Cardiac septum (tissue), 1 donor: ENCODE measurements at places on chromosomes 11 and 22.

DNA sequence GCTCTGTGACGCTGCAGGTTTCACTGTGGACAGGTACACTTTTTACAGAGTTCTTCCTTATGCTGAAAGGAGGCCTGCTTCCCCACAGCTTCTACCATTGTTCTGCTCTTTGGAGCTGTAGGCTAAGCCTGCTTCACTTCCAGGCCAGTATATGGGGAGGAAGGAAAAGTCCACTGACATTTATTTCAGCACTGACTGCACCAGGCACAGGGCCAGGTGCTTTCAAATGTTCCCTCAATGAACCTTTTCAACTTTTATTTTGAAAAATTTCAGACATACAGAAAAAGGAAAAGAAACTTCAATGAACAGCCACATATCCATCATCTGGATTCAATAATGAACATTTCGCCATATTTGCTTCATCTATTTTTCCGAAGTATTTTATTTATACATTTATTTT lies 22.0 kb downstream of the POU2F3 start:
- DNase-seq: no peak

DNA sequence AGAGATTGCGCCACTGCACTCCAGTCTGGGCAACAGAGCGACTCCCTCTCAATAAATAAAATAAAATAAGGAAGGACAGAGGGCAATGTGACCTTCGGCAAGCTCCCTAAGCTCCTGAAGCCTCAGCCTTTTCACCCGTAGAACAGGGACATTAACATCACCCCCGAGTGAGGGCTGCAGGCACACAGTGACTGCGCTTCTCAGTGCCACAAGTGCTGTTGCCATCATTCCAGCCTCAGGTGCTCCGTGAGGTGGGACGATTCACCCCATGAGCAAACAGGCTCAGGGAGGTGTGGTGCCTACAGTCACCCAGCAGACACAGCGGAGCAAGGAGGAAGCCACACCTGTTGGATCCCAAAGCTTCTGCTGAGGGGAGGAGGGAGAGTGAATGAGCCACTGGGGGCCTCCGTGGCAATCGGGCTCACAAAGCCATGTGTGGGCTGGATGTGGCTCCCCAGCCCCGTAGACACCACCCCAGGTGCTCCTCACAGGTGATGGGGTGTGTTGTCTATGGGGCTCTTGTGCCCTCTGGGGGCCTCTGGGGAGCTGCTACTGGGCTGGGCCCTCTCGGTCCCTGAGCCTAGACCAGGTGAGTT lies 9.1 kb upstream of the TCF20 start:
- DNase-seq: no peak

GRCh38 chr11:118060081-118060661 lies 16.7 kb upstream of the TMPRSS4 start:
- peak; percentile 61 for DNase-seq

DNA sequence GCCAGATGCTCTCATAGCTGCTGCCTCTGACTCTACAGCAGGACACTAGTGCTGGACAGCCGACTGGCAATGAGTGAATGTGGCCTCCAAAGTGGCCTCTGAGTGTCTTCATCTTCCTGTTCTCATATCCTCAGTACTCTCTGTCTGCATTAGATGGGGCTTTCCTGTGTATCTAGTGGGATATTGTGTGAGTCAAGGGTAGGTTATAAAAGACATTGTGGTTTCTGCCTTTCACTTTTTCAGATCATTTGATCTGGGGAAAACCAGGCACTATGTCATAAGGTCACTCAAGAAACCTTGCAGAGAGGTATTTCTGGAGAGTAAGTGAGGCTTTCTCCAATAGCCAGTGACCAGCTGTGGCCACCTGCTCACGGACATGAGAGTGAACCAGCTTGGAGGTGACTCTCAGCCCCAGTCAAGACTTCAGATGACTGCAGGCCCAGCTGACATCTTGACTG lies 333.6 kb upstream of the NCAM1 start:
- DNase-seq: no peak

DNA sequence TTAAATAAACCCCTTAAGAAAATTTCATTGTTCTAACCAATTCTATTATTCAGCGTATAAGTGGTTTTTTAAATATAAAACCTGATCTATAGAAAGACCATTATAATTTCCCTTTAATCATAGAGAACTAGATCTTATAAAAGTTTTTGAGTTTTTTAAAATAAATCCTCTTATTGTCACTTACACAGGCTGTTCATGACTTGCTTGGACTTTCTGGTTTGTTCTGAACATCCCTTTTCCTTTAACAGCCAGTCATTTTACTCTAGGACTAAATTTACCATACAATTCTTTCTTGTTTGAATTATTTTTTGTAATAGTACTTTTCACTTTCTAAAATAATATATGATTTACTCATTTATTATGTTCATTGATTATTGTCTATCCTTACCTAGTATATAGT lies 4.7 kb downstream of the NXPE2 start:
- no peak for DNase-seq

GRCh38 chr11:111730871-111731591 lies 35.2 kb downstream of the PPP2R1B start:
- no peak for DNase-seq

GRCh38 chr22:46848197-46848596 lies 85.7 kb downstream of the TBC1D22A start:
- DNase-seq: no peak

DNA sequence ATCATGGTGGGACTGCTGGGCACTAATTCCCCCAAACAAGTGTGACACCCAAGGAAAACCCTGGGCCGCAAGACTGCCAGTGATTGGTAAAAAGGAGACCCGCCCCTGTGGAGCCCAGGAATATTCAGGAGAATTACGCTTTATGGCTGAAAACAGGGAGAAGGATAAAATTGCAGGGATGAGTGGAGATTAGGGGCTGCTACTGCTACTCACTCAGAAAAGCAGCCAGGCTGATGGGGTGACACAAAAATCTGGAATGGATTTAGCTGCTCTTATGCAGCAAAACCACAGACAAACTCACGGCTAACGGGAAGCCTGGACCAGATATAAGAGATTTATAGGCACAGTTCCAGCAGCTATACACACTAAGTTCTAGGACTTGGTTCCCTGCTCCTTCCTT lies 4.4 kb upstream of the FBXO3 start:
- DNase-seq: no peak

DNA sequence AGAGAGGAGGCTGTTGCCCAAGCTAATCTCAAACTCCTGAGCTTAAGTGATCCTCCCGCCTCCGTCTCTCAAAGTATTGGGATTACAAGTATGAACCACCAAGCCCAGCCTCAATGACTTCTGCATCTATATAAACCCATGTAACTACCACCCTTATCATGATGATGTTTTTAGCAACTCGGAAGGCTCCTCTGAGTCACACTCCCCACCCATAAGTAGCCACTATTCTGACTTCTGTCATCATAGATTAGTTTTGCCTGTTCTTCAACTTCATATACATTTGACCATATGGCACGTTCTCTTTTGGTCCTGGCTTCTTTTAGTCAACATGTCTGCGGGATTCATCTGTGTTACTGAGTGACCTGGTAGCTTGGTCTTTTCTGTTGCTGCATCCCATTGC lies 6.4 kb upstream of the FOSL1 start:
- DNase-seq: no peak

GRCh38 chr22:49936018-49936972 lies 17.9 kb downstream of the CRELD2 start:
- DNase-seq: peak; percentile 98

GRCh38 chr22:45166932-45167331 lies 3.2 kb downstream of the NUP50 start:
- no peak for DNase-seq

DNA sequence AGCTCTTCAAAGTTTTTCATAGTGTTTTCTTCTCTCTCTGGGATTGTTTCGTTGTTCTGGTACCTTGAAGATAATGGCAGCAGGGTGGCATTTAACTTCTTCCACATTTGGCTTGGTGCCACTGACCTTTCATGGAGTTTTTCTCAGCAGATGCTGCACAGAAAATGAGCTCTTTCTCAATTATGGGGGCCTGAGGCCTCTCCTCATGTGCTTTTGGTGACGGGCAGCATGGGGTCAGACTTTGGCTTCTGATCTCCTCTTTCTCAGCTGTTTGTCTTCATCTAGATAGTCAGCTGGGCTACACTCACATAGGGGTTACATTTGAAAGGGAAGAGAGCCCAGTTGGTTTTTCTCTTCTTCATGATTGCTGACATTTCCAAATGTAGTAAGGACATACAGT lies 76.3 kb downstream of the FAT3 start:
- DNase-seq: no peak

DNA sequence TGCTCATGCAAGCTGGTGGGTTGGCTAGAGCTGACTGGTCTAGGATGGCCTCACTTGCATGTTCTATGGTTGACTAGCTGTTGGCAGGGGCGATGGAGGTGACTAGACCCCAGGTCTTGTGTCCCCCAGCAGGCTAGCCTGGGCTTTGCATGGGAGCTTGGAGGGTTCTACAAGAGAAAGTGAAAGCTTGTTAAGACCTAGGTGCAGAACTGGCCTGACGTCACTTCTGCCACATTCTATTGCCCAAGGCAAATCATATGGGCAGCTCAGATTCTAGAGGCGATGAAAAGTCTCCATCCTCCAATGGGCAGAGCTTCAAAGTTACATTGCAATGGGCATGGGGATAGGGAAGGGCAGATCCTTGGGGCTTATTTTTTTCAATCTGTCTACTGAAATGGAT lies 170.9 kb downstream of the MIAT start:
- DNase-seq: no peak

- DNase-seq: no peak
Measured at GRCh38 chr11:2881981-2882375, 3.6 kb downstream of the CDKN1C start.

- DNase-seq: no peak
Measured at GRCh38 chr11:44709966-44710365, 16.8 kb upstream of the TSPAN18 start.

GRCh38 chr11:113627946-113628345 lies 78.2 kb downstream of the TMPRSS5 start:
- DNase-seq: no peak

- DNase-seq: peak; percentile 80
Measured at GRCh38 chr22:26585104-26585790, 4.7 kb downstream of the TPST2 start.

DNA sequence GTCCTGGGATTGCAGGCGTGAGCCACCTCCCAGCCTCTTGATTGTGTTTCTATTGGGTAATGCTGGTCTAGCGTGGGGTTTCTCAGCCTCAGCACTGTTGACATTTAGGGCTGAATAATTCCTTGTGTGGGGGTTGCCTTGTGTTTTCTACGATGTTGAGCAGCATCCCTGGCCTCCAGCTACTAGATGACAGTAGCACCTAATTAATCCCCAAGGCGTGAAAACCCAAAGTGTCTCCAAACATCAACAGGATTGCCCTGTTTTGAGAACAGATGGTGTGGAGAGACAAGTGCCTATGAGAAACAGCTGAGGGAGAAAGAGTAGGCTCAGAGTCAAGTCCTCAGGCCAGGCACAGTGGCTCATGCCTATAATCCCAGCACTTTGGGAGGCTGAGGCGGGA lies 67.2 kb downstream of the SGSM1 start:
- DNase-seq: no peak

- no peak for DNase-seq
Measured at GRCh38 chr11:113668255-113668654, 37.9 kb downstream of the TMPRSS5 start.

DNA sequence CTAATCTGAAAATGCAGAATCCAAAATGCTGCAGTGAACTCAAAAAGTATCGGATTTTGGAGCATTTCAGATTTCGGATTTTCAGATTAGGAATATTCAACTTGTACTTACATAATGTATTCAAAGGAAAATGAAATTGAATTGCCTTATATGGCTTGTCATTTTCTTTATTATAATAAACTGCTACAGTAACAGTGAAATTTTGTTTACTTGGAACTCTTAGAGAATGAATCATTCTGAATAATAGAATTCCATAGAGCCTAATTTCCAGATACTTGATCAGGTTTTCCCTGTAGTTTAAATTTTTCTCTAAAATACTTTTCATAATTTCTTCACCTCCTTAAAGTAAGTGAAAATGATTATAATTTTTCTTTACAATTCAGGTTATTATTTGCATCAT lies 17.3 kb downstream of the TTC17 start:
- DNase-seq: no peak

DNA sequence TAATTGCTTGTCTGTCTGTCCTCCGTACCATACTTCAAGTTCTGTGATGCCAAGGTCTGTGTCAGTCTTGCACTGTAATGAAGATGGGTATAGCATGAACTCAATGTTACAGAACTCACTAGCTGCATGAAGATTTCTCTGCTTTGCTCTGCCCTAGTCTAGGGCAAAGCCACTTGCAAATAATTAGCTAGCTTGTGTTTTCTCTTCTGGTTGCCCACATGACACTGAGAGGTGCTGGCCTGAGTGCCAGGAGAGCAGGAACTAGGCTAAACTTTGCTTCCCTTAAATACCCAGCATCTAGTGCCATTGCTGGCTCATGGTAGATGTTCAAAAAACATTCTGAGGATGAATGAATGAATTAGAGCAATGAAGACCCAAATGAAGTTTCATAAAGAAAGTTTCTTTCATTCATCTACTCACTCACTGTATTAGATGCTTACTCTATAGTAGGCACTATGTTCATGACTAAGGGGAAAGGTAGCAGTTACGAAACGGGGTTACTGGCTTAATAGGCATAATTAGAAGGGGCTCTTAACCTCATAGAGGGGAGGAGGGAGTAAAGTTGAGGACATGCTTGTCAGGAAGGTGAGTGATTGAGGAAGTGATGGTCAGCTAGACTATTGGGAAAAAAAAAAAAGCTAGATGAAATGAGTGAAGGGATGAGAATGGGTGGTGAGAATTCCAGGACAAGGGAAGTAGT lies 4.4 kb upstream of the ENDOD1 start:
- DNase-seq: no peak

DNA sequence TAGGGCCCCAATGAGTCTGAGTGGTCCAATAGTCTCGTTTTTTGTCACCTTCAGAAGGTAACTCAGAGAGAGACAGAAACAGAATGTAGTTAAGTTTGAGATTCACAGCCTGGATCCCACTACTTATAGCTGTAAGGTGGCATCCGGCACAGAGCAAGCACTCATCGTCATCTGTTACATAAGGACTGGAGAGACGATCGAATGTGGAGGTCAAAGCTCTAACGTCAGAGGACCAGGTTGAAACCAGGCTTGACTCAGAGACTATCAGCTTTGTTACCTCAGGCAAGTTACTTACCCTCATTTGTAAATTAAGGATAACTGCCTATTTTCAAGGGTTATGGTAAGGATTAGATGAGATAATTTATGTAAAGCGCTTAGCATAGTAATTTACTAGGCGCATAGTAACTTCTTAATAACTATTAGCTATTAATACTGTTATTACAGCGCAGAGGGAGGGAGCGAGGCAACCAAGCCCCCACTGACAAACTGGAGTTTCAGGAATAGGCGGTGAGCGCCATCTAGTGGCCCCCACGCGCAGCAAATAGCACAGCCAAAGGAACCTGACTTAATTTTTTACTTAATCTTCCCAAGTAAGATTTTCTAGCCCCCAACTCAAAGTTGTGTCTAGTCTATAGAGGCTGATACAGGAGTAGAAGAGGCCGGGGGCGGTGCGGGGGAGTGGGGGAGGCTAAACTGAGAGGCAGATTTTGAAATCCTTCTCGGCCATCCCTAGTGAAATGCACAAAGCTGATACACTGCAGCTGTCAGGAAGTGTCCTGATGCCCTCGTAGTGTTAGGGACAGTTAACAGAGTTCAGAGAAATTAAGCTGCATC lies 29.0 kb upstream of the API5 start:
- no peak for DNase-seq

GRCh38 chr11:24356501-24356900 lies 140.4 kb upstream of the LUZP2 start:
- no peak for DNase-seq
